ENCODE measurements at places on chromosomes 4 and X. TPM values are rescaled to one million over a fixed set of nuclear protein-coding genes. Genes with fewer than 3 reads are reported as not detected.

Gene SLC39A8
- polyA plus RNA-seq = 9.5 TPM

GRCh38 chrX:45428831-45429230 lies 228.2 kb upstream of the DIPK2B start:
- DNase-seq = no peak

DNA sequence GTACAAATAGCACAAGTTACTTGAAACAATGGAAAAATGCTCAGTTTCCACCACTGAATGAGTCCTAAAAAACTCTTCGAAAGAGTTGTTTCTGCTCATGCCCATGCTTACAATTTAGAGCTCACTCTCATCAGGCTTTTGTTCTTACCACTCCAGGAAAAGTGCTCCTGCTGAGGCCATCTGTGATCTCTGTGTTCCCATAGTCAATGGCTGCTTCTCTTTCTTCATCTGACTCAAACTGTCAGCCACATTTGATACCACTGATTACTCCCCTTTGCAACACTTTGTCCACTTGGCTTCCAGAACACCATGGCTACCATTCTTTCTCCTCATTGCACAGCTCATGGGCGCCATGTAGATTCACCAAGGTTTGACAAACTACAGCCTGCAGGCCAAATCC lies 80.0 kb upstream of the SLC34A2 start:
- DNase-seq = no peak

DNA sequence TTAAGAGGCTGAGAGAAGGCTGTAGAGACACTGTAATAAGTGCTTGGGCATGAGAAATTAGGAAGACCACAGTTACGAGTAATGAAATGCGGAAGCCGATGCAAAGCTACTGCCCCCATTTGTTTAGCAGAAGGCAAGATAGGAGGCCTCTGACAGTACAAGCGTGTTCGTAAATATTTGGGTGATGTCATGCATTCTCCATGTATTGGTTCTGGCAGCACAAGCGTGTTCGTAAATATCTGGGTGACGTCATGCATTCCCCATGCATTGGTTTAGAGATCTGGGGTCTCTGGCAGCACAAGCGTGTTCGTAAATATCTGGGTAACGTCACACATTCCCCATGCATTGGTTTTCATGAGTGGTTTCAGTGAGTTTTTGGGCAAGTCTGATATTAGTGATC lies 661.5 kb upstream of the FRG1 start:
- DNase-seq = no peak

- no peak for DNase-seq
These were observed 6.6 kb downstream of the SYN1 start for GRCh38 chrX:47613082-47613481.

GRCh38 chr4:153494562-153494961 lies 28.4 kb downstream of the TMEM131L start:
- DNase-seq = no peak

DNA sequence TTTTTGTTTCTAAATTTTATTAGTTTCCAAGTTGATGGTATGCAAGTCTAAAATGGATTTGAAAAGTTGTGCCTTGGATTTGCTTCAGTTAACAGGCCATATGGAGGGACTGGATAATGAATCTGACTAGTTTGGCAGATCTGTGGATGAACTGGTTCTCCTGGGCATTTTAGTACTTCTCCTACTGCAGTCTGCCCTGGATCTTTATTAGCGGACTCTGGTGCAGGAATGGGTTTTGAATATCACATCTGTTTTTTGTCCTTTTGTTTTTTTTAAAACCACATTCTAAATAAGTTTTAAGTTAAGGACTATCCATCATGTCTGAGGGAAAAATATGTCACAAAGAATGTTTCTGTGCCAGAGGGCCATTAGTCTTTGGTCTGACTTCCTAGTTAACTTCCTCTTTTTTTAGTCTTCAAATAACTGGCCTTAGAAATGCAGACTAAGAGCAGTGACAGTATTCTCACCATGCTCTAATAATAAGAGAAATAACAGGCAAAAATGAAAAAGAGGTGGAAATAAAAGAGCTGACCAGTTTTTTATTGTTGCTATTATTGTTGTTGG lies 13.9 kb upstream of the DCK start:
- no peak for DNase-seq

Measured in right lung (tissue), 10 donors.